SK-N-DZ (cell line): ENCODE measurements at places on chromosomes 6 and 20.

DNA sequence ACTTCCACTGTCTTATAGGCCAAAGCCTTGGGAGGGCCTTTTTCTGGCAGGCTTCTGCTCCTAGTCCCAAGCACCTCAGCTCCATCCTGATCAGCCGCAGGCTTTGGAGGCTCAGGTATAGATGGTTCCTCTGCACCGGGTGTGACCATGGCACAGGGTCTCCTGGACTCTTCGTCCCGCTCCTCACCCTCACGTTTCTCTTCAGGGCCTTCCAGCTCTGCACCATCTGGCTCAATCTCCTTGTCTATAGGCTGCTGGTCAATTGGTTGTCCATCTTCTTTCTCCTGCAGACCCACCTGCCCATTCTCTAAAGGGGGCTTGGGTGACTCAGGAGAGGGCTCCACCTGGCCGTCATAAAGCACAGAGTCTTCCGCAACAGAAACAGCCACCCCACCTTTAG is 37.0 kb downstream of the BFSP1 start:
- DNase-seq, result no peak

GRCh38 chr6:150336299-150336698 is 32.5 kb upstream of the IYD start:
- DNase-seq, result no peak

DNA sequence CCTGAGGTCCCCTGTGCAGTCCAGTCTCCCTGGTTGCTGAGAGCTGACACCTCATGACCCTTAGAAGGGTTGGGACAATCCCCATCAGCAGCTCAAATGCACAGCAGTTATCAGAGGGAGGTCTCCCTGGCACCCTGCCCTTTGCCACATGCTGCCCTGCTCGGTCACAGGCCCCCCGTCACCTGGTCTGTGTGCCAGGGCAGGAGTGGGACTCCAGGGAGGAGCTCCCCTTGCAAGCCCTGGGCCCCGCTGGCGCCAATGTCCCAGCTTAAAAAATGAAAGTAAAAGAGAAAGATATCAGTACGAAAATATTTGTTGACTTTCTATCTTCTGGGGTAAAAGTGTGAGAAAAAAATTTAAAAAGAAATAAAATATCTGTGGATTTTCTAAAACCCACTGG is 68.1 kb upstream of the SLC22A16 start:
- DNase-seq, result no peak

DNA sequence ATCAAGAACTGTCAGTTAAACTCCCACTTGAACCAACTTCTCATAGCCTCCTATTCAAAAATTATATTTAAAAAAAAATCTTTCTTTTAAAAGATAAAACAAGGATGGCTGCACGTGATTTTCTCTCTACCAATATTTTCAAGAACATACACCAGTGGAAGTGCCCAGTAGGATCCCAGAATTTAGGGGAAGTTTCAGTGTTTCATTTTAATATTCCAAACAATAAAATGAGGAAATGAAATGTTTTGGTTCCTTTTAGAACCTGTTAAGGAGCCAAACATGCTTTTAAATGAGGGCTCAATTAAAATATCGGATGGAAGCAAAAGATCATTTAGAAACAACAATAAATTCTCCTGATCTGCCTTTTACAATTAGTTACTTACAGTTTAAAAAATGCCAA is 26.4 kb upstream of the PRELID3B start:
- DNase-seq, result no peak

DNA sequence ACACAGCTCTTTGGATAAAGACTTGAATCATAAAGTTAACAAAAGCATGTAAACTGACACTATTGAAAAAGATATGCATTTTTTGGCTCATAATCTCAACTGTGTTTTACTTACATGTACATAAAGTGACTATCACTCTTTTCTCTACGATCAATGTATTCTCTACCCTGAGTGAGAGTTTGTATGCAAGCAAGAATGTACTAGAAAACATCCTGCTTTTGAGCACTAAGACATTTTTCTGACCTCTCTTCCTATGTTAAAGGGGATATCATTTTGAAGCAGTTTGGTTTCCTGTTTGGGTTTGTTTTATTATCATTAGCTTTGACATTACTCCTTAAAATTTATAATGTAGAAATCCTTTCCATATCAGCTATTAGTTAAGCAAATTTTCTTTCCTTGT is 910.8 kb downstream of the C6orf118 start:
- no peak for DNase-seq

DNA sequence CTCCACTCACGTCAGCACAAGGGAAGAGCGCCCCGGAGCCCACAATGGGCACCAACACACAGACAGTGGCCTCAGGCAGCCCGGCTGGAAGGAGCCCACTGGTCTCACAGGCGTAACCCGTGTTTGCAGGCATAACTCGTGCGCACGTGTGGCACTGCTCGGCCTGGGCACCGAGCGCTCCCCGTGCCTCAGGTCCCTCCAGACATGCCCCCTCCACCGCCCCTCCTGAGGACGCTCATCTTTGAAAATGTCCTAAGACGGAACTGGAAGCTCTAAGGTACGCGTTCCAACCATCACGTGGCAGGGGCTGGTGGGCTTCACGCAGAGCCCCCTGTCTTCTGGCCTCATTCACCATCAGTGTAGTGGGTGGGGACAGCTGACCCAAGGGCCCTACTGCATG is 44.6 kb downstream of the SSR1 start:
- no peak for DNase-seq
